ENCODE measurements at places on chromosomes 4 and X.

DNA sequence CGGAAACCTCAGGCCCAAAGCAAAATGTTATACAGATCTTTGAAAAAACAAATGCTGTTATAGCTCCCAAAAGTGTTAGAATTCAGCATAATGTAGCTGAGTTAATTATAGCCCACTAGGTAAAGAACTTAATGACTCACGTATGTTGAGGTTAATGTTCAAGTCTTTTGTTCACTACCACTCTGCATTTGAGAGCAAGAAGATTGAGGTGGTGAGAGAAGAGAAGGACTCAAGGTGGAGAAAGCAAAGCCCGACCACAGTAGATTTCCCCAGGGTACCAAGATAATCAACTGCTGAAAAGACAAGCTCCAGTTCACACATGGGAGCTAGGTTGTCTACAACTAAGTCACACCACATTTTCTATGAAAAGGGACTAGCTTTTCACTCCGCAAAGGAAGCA lies 480.2 kb downstream of the DTHD1 start:
- no peak for DNase-seq

DNA sequence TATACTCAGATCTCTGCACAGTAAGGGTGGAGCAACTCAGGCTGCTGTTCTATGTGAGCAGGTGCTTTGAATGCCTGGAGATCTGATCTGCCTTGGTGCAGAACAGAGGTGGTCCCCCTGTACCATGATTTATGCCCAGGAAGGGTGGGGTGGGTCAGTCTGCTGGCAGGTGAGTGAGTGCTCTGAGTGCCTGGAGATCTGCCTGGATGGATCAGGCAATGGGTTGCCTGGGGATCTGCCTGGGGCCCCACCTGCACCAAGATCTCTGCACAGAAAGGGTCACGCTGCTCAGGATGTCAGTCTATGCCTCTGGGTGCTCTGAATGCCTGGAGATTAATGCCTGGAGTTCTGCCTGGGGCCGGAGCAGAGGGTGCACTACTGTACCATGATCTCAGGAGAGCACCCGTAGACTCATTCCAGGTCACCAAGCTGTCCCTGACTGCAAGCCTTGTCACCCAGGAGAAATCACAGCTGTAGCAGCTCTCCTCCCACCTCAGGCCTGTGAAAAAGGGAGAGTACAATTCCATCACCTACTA lies 342.9 kb downstream of the GBA3 start:
- DNase-seq: no peak

DNA sequence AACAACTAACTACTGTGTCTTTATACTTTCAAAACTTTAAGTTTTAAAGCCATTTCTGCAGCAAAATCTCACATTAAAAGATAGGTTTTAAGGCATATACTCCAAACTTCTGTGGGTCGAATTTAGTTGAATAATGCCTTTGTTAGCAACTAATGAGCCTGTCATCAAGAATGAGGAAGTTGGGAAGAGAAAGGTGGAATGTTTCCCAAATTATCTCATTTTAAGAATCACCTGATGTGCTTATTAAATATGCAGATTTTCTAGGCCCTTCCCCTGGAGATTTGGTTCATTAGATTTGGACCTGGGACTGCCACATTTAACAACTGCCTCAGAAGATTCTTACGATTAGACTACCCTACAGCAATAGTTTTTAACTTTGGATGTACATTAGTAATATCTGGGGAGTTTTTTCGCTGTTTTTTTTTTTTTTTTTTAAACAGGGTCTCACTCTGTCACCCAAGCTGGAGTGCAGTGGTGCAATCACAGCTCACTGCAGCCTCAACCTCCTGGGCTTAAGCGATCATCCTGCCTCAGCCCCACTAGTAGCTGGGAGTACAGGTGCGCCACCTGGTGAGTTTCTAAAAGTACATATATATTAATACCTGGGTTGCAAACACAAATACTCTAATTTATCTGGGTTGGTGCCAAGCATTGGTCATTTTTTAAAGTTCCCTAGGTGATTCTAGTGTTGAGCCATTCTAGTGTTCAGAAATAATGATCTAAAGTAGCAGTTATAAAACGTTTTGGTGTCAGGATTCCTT lies 16.1 kb upstream of the TASL start:
- no peak for DNase-seq

GRCh38 chrX:32408389-32408788 lies 803.0 kb downstream of the DMD start:
- DNase-seq: no peak

GRCh38 chrX:2967998-2968909 lies 38.1 kb upstream of the ARSH start:
- DNase-seq: no peak

- no peak for DNase-seq
Measured at GRCh38 chr4:20383283-20383682, 131.6 kb downstream of the SLIT2 start.

Data from lower lobe of right lung (tissue), 2 donors.